ENCODE measurements at places on chromosomes 6 and 20.

DNA sequence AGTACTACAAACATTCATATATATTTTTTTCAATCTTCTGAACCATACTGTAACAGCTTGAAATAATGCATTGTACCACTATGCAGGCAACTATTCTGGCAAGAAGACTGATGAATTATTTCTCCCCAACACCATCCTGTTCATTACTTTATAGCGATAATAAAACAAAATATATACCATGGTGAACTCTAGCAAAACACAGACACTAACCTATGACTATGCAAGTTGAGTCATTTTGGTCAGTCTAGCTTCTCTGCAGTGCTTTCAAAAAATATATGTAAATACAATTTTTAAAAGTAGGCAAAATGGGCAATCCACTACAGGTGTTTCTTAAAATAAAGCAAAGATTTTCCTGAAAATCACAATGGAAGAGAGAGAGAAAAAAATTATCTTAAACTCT, 20.3 kb downstream of the PHIP start:
- DNase-seq = no peak

GRCh38 chr6:81950877-81951276, 198.4 kb upstream of the TENT5A start:
- DNase-seq = no peak

DNA sequence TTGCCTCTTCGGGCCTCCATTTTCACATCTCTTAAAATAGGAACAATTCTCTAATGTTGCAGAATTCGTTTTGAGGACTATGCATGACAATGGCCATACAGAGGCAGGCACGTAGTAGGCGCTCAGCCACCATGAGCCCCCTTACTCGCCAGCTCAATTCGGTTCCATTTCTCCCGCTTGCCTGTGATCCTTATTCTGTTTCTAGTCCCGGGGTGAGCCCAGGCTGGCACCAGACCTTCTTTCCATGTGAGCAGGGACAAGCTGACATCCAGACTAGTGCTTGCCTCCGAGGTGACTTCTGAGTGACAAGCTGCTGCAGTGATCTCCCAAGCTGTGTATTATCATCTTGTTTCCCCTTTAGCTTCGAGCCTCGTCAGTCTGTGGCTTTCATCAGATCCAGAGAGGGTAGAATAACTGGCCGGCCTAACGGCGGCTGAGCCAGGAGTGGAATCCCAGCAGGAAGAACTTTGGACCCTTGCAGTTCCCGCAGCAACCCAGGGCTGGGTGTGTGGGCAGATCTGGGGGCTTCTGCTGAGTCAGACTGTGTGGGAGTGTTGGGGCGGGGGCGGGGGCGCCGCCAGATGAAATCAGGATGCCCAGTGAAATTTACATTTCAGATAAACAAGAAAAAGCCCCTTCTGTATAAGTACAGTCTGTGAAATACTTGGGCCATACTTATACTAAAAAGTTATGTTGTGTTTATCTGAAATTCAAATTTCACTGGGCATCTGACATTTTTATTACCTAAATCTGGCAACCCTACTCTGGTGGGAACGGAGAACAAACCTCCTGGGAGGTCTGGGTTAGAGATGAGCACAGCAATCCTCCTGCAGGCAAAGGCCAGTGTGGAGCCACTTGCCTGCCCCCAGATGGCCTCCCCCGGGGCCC, 10.9 kb downstream of the BANF2 start:
- DNase-seq = no peak

DNA sequence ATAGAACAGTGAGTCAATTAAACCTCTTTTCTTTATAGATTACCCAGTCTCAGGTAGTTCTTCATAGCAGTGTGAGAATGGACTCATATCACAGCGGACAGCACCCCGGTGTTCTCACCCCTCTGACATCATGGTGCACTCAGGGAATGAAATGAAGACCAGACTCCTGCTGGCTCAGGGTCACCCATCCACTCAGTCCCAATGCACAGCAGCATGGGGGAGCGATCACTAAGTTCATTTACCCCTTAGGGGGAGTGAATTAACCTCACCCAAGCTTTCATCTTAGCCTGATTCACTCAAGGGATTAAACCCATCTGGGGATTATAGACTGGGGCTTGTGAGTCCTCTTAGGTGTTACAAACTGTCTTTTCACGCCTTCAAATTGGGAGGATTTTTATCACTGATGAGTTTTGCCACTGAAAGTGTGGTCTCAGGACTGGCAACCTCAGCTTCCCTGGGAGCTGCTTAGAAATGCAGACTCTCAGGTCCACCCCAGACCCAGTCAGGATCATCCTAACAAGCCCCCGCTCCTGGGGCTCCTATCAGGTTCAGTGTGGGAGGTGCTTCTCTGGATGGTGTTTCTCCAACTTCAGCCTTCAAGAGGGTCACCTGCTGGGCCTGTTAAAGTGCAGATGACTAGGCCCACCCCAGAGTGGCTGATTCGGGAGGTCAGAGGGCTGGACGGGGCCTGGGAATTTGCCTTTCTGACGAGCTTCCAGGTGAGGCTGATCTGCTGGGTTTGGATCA, 44.3 kb upstream of the FRMD1 start:
- no peak for DNase-seq

DNA sequence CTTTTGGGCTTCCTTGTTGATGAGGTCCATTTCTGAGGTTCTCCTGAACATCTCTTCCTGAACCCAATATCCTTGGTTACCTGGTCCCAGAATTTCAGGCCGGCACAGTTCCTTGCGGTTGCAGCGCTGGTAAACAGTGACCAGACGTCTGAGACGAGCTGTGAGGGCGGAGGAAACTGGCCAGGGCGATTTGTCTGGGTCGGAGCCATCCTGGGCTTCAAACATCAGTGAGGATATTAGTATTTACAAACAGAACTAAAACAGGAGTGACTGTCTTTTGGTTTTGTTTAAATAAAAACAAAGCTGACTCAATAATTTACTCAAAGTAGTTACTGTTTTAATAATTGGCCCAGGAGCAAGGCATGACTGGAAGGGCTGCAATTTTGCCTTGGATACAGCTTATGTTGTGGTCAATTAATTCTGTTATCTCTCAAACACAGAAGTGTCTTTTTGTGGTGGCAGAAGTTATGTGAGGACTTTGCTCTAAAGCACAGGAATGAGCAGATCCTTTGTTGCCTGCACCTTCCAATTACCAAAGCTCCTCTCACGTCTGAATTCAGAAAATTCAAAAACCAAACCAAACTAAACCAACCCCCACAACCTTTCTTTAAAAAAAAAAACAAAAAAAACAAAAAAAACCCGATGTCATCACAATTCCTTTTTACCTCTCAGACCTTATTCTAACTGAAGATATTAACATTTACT, 58.7 kb upstream of the EMILIN3 start:
- no peak for DNase-seq

DNA sequence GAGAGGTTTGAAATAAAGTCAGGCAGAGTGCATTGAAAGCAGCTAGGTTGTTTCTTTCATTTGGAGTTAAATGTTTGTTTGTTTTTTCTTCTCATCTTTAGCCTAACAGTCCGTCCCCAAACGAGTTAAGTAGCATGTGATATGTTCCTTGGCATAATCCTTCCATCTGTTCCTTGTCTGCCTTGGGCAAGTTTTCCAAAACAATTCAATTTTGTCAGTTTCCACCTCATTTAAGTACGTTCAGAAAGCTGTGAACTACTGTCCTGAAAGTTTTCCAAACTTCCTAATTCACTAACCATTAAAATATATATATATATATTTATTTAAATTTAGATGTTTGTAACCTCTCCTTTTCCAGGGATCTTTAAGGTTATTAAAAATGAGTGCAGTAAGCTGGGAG, 61.8 kb upstream of the HDAC2 start:
- no peak for DNase-seq

- DNase-seq = no peak
Measured at GRCh38 chr6:155439376-155439775, 16.3 kb downstream of the NOX3 start.

DNA sequence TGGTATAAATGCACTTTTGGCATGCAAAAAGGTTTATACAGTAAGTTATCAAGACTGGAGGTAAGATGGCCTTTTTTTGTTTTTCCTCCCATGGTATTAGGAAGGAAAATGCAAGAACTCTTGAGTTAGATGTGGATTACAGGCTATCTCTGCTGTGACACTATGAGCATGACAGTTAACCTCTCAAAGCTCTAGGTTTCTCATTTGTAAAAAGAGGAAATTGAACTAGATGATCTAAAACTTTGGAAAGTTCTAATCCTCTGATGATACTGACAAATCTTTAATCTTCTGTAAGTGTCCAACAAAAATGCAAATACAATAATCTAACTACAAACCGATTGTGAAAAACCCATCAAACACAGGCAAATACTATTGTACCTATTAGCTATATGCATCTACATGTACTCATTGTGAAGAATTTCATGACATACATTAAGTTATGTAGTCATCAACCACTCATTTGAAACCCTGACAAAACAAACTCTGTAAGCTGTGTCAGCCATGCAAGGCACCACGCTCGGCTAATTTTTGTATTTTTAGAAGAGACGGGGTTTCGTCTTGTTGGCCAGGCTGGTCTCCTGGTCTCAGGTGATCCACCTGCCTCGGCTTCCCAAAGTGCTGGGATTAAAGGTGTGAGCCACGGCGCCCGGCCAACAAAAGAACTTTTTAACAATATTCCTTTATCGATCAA, 4.2 kb downstream of the CDK19 start:
- DNase-seq = no peak

GRCh38 chr20:24769878-24770627, 179.0 kb upstream of the CST7 start:
- DNase-seq = no peak

DNA sequence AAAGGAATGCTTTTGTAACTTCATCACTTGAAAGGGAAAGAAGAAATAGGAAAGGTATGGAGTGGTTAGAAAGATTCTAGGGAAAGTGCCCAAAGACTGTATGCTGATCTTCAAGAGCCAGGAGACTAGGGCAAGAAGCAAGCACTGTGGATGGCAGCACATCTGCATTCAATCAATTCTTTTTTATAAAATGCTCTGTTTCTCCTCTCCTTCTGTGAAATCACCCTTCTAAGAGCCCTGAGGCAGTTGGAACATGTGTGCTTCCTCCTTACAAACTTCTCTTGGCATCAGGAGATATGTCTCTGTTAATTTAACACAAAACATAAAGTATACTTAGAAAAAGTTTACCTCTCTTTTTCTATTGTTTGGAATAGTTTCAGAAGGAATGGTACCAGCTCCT, 1162.2 kb upstream of the GJE1 start:
- no peak for DNase-seq
